ENCODE measurements at places on chromosomes 1 and 21.

GRCh38 chr1:32749332-32749731 lies 46.8 kb upstream of the SYNC start:
- no peak for DNase-seq

GRCh38 chr1:224068458-224069072 lies 45.3 kb upstream of the FBXO28 start:
- DNase-seq = no peak

- no peak for DNase-seq
Observed at GRCh38 chr1:227947386-227947675, 401 bp downstream of the WNT9A start.

GRCh38 chr1:166479052-166479631 lies 312.3 kb upstream of the FAM78B start:
- peak; percentile 54 for DNase-seq

- DNase-seq = no peak
Observed at GRCh38 chr21:33567914-33568313, 20.6 kb downstream of the DONSON start.

DNA sequence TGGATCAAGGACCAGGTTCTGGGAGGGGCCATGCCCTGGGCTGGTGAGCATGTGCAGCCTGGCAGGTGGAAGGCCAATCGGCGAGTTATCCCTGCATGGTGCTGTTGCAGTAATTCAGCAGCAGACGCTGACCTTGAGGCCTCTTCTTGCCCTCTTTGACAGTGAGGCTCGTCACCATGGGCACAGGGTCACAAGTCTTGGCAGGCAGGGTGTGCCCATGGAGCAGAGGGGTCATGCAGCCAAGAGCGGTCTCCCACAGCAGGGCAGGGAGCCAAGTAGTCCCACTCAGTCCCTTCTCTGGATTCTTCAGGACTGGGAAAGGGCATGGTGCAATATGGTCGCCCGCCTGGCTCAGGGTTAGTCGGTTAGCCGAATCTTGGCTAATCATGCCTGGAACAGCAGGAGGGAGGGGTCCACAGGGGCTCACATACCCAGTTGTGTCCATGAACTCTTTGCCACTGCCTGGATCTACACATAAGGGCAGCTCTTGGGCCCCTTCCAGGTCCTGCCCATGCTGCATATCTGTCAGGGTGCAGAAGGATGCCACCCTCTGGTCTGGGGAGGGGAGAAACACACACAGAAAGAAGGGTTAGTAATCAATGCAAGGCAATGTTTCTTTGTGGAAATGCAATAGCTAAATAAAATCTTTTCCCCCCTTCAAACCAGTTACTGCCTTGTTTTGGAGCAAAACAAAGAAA lies 226.8 kb downstream of the SIPA1L2 start:
- no peak for DNase-seq

GRCh38 chr21:45780647-45781046 lies 137.1 kb downstream of the PCBP3 start:
- DNase-seq = no peak

GRCh38 chr1:50861772-50862171 lies 98.3 kb downstream of the FAF1 start:
- DNase-seq = no peak

DNA sequence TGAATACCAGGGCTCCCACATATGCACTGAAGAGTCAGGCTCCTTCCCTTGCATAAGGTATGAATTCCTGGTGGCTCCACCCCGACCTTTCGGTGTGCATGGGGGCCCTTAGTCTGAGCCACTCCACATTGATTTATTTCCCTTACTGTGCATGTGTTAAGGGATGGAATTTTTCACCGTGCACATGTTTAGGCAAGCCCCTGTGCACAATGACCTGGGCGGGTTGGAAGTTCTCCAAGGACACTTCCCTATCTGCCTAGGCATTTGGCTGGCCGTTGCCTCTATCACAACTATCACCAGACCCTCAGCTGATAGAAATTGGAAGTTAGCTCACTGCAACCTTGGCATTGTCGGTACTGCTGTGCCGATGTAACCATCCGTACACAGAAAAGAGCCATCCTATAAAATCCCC lies 9.7 kb downstream of the S100A6 start:
- no peak for DNase-seq

DNA sequence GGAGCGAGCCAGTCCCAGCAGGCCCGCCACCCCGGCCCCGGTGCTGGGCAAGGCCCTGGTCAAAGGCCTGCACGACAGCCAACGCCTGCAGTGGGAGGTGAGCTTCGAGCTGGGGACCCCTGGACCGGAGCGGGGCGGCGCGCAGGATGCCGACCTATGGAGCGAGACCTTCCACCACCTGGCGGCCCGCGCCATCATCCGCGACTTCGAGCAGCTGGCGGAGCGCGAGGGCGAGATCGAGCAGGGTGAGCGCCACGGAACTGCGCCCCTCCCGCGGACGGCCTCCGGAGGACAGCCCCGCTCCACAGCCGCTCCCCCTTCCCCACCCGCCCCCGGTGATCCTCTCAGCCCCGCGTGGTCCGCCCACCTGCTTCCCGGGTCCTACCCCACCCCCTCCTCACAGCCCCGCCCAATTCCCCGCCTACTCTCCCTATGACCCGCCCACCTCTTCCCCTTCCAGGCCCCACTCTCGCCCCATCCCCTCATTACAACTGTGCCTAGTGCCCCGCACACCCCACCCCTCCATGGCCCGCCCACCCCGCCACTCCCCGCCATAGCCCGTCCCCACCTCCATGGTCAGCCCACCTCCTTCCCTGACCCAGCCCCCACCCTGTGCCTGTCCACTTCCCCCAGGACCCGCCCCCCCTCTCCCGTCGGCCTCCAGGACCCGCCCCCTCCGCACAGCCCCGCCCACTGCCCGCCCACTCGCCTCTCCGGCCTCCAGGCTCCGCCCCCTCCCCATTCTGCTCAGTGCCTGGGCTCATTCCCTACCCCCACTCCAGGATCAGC lies 52.7 kb downstream of the VWA5B1 start:
- DNase-seq = peak; percentile 9
